ENCODE measurements at places on chromosomes 4 and X.

DNA sequence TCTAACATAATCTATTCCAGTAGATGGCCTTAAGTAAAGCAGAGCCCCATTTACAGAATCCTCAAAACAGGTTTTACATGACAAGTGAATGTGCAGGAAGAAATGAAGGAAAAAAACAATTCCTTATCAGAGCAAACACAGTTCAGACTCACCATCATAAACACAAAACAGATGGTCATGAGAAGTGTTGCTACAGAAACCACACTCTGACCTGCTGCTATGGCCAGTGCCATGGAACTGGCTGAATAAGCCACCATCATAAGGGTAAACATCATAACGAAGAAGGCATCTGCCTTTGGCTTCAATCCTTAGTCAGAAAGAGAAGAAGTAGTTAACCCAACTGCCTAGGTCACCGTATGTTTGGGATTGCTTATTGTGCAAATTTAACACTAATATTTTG is 61.1 kb downstream of the ABCG2 start:
- no peak for DNase-seq

GRCh38 chr4:8280876-8281440 is 11.4 kb downstream of the HTRA3 start:
- no peak for DNase-seq

DNA sequence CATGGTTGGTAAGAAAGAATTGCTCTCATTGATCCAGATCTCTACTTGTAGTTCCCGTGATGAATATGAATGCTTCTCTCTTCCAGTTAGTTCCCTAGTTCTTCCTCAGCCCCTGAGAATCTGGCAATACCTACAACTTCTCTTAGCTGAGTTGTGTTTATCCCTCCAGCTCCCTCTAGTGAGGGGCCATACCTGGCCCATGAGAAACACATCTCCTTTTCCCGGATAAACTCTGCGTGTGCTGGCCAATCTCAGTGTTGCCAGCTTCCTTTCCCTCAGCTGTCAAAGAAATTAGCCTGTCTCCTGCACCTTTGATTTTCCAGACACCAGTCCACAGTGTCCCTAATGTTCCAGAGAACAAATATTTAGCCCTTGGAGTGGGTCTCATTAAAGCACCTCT is 5.7 kb downstream of the CBLL2 start:
- DNase-seq, result no peak

DNA sequence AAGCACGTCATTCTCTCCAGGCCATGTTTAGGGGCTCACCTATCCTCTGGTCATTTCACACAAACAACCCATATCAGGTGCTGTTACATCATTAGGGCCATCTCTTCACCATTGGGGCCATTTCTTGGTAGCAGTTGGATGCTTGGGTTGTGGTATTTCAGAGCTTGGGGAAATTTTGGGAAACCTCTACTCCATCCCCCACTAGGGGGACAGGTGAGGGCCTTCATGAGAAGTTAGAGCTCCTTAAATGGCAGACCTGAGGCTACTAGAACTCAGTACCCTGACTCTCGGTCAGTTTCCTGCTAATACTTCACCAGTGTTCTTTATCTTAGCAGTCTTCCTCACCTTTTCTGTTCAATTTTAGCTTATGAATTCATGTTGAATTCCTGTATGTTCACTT is 50.2 kb downstream of the ZNF827 start:
- no peak for DNase-seq

DNA sequence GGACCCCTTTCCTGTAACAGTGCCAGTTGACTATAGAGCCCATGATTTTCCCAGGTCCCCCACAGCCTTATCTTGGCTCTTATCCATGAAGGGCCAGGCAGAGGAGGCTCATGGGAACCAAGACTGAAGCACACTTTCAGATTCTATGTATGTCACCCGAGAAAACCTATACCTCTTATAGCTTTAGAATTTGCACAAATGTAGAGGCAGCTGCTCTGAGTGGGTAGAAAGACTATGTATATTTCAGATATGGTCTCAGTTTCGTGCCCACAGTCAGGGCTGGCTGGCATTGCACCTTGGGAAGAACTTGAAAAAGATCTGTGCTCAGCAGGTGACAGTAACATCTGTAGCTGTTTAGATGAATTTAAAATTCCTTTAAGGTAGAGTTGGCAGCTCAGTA is 8.3 kb upstream of the LNX1 start:
- DNase-seq, result no peak

Data from stimulated activated CD4-positive, alpha-beta T cell treated with anti-CD3 and anti-CD28 coated beads, Interleukin-2, amount 100 ng/mL, for 48 hours (primary cell).